ENCODE measurements at places on chromosomes 12 and 14.

DNA sequence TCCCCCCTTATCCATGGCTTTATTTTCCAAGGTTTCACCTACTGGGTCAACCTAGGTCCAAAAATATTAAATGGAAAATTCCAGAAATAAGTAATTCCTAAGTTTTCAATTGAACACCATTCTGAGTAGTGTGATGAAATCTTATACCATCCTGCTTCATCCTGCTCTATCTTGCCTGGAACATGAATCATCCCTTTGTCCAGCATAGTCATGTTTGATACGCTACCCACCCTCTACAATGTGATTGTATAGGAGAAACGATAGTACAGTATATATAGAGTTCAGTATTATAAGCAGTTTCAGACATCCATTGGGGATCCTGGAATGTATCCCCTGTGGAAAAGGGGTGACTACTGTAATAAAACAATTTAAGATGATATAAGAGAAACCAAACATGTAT is 62.2 kb downstream of the IFNG start:
- no peak for DNase-seq

DNA sequence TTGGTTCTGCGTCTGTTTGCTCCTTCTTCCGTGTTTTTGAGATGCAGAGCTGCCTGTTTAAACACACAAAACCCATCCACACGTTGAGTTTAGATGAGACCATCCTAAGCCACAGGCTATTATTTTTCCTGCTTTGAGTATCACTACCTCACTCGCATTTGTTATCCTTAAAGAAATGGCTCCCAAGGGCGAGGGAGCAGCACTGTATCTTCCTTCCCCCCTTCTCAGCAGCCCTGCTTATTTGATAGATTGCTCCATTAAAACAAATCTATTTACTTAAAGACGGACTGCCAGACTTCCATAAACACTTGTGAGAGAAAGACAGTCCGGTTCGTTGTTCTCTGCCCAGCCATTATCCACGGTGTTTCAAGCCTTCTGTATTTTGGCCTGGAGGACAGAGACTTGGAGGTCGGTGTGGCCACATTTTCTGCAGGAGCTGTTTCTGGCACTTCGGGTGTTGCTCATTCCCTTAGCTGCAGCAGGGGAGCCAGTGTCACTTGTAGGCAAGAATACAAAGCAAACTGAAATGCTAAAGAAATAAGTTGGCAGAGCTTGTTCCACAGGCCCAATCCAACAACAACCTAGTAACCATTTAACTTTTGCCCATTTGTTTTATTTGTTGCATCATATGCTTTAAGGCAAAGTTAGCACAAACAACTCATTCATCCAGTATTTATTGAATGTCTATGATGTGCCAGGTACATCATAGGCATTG is 275.4 kb downstream of the TTC6 start:
- no peak for DNase-seq

DNA sequence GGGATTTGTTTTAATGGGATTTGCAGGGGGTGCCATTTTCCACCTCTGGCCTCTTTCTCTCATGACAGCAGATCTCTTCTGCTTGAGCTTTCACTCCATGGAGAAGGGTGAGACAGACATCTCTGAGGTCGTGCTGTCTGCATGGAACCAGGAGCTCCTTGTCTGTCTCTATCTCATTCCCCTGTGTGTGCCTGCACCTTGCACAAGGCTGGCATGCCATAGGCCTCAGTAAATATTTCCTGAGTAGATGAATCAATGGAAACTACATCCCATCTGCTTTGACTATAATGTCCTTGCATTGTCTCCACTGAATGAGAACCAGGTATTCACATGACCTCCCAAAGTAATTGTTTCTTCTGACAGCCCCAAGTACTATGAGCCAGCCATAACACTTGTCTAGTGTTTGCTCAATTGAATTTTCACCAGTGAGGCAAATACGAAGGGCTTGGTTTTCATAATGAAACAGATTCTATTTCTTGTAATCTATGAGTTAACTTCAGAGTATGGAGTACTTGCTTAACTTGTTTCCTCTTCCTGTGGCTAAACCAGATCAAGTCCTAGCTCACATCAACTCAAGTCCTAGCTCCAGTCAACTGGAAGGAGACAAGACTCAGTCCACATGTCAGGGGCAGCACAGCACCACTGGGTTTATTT is 32.3 kb downstream of the KCNK13 start:
- no peak for DNase-seq

GRCh38 chr12:131380220-131380964 is 330.5 kb upstream of the SFSWAP start:
- DNase-seq: no peak

DNA sequence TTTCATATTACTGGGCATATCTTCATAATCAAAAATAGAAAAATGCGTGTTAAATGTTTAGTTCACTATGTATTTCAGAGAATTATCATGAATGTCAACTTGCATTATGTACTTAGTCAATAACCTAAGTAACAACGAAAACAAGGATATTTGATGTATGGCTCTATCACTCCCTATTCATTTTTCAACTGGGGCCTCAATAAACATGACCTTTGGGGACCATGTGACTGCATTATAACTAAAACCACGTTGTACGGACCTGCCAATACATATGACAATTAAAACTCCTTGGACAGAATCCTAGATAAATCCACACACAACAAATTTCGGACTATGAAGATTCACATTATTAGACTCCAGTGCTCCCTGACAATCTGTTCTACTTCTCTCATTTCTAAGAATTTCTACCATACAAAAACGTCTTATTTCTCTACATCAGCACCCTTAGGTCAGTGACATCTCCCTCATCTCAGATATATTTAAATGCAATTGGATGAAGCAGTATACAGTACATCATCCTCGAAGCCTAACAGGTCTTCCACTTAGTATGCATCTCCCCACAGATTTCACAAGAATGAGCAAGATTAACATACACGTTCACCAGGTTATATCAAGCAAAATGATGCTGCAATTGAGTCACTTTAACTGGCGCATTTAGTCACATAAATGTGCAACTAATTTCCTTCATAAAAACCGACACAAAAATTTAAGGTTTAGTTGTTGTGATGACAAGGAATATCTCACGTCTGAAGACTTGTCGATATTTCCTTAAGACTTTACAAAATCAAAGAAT is 1.5 kb downstream of the UBE2N start:
- DNase-seq: no peak

- DNase-seq: no peak
These were observed 954 bp downstream of the HAUS4 start for GRCh38 chr14:22955702-22956569.

GRCh38 chr12:121630791-121631355 is 4.5 kb downstream of the ORAI1 start:
- no peak for DNase-seq

DNA sequence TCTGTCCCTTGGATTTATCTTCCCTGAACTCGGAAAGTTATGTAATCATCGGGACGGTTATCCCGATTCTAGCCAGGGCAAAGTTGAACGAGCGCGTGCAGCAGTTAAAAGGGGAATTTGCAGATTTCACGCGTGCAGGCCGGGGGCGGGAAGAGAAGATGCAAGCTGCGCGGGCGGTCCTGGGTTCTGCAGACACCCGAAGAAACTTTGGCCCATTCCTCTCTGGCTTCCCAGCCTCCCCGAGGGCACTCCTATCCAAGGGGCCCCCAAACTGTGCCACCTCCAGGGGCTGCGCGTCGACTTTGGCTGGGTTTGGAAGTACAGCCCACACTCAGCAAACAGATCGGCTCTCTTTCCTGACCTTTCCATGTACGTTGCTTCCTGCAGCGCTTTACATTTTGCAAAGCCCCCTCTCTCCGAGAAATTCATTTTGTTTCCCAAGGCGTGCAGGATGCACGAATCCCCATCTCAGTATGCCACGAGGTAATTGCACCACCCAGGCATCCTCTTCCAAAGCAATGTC is 941 bp upstream of the PPP1CC start:
- DNase-seq: peak; percentile 49

DNA sequence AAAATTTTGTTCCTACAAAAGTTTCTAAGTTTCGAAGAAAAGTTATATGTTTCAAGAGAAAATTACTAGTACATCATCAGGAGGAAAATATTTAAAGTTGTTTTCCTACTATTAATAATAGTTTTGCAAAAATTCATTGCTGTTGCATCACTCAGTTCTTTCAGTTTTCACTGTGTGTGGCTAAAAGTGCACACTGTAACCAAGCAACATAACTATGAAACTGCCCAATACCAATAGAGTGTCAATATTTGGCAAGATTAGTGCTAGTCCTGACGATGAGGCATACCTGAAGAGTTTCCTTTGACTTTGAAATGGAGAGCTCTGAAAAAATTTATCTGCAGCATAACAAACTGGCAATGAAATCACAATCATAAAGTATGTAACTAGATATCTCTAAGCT is 194.3 kb downstream of the CPNE8 start:
- DNase-seq: no peak

- no peak for DNase-seq
These were observed 77.2 kb downstream of the ARL6IP4 start for GRCh38 chr12:123057513-123058265.

GRCh38 chr12:46265734-46266133 is 3.1 kb downstream of the SLC38A1 start:
- no peak for DNase-seq

DNA sequence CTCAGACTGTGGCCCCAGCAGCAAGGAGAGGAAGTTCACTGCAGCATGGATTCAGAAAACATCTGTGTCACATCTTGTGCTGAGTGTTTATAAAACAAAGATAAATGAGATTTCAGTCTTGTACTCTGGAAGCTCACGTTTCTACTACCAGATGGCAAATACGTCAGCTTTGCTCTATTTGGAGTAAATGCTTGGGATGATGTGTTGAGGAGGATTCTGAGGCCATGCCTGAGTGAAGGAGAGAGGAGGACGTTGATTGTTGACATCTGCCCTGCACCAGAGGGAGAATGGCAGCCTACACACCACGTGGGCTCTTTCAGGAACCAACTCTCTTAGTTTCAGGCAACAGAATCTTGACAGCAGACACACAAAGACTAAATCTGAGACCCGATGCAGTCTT is 188.9 kb downstream of the TMEM132C start:
- DNase-seq: no peak

GRCh38 chr12:106740818-106741217 is 33.7 kb upstream of the RIC8B start:
- no peak for DNase-seq

GRCh38 chr14:32707742-32708500 is 230.8 kb upstream of the NPAS3 start:
- DNase-seq: no peak
